Fibroblast of skin of right quadriceps (primary cell): ENCODE measurements at places on chromosomes 13 and 19.

GRCh38 chr13:73857106-73857505 lies 277.1 kb downstream of the KLF12 start:
- DNase-seq: peak; percentile 44

DNA sequence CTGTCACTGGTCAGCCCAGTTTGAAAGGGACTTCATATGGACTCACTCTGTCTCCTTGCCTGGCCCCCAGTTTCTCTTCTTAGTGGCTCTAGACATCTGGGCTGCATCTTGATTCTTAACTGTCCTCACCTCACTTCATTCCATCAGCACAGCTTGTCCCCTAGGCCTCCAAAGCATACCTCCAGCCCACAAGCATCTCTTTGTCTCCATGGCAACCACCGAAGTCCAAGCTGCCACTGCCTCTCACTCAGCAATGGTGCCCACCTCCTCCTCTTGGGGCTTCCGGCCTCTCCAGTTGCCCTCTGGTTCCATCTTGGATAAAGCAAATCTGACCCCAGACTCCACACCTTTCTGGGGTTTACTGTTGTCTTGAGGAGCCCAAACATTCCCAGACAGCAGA lies 9.9 kb upstream of the KLHL26 start:
- DNase-seq: no peak

DNA sequence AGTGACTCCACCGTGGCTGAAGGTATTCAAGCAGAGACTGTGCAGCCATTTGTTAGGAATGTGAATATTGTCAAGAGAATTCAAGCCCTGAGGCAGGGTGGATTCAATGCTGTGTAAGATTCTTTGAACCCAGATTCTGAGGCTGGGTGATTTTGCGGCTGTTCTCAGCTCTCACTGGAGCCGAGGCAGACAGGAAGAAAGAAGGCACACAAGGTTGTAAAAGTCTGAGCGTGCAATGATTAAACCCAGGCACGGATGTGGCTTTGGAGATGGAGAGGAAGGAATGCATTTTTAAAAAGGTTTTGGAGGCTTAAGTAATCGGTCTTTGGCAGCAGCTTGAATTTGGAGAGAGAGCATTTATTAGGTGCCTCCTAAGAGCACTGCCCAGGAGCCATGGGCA lies 187.9 kb downstream of the KATNAL1 start:
- peak; percentile 89 for DNase-seq

- DNase-seq: no peak
Measured at GRCh38 chr13:95411428-95412040, 110.3 kb upstream of the ABCC4 start.

GRCh38 chr13:109694972-109695371 lies 91.4 kb downstream of the IRS2 start:
- DNase-seq: no peak

- DNase-seq: no peak
Measured at GRCh38 chr19:18100710-18101109, 3.1 kb downstream of the MAST3 start.

DNA sequence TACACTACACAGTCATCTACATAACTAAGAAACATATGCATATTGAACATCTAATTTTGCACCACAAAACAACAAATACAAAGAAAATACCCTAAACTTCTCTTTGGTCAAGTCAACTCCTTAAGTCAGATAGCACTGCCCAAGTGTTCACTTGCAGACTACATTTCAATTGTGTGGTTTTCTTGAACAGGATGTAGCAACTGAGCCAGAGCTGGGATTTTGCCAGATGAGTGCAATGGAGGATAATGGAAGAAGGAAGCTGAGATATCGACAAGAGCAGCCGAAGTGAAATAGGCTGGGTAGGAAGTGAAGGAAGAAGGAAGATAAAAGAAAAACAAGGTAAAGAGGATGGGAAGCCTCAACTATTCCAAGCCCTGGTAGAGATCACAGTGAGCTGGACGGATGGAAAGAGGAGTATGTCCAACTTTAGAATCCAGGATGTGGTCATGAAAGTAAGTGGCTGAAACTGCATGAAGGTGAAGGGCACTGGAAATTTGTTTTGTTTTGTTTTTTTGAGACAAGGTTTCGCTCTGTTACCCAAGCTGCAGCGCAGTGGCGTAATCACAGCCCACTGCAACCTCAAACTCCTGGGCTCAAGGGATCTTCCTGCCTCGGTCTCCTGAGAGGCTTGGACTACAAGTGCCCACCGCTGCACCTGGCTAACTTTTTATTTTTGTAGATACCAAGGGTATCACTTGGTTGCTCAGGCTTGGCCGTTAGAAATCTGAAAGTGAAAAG lies 15.0 kb downstream of the NUFIP1 start:
- peak; percentile 55 for DNase-seq

DNA sequence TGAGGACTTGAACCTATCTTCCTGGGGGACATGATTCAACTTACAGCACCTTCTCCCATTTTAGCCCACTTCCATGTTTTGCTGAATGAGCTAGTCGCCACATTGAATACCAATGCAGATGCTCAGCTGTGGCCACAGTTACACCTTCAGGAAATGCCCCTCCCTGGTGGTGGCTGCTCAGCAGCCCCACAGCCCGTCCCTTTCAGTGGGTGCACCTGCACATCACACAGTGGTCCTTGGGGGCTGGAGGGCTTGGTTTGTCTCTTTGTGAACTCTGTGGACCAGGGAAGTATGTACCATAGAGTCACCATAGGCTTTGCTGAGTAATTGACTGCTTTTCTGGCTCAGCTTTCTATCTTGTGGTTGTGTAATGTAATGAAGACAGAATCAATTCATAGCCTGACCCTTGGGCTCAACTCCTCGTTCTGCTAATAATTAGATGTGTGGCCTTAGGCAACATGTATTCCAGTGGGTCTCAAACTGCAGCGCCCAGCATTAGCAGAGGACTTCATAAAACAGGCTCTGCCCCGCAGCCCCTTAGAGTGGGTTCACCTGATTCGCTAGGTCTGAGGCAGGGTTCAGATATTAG lies 48.1 kb upstream of the FARP1 start:
- no peak for DNase-seq

- no peak for DNase-seq
Measured at GRCh38 chr13:91813253-91813652, 414.8 kb downstream of the GPC5 start.

DNA sequence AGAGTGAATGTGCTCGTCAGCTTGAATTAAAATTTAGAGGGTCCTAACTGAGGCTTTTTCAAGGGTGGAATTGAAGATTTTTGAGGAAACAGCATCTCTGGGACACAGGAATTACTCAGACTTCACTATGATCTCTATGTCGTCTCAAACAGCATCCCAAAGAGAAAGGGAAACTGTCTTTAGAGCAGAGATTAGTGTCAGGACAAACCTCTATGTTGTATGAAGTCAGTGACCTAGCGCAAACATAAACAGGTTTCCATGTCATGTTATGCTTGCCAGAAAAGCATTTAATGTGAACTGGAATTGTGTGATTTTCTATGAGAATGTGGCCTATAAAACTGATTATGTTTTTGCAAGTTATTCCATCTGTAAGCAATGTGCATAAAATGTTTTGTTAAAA lies 573.7 kb downstream of the GPC6 start:
- no peak for DNase-seq

- DNase-seq: no peak
Measured at GRCh38 chr13:75071796-75072195, 410.2 kb downstream of the TBC1D4 start.

- no peak for DNase-seq
Measured at GRCh38 chr13:40337651-40338050, 328.8 kb downstream of the FOXO1 start.

- peak; percentile 7 for DNase-seq
Measured at GRCh38 chr13:39281539-39282150, 243.4 kb downstream of the NHLRC3 start.

DNA sequence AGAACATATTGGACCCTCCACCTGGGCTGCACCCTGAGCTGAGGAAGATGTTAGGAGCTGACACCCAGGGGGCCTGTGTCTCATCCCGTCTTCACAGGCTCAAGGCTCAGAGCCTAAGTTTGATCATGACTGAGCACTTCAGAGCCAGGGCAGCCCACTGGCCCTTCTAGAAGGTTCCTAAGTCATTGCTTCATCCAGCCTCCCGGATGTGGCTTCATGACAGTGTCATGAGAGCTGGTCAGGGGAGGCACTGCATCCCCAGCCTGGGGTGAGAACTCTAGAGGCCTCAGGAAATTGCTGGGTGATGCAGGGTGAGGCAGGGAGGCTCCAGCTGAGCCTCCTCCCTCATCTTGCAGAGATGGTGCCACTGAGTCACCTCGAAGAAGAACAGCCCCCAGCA lies 24.9 kb upstream of the PIK3R2 start:
- no peak for DNase-seq

GRCh38 chr13:86080340-86080995 lies 281.2 kb upstream of the SLITRK6 start:
- DNase-seq: no peak

GRCh38 chr19:6252066-6252465 lies 27.7 kb downstream of the MLLT1 start:
- no peak for DNase-seq
